A549 (cell line): ENCODE measurements at places on chromosomes 6 and 20.

DNA sequence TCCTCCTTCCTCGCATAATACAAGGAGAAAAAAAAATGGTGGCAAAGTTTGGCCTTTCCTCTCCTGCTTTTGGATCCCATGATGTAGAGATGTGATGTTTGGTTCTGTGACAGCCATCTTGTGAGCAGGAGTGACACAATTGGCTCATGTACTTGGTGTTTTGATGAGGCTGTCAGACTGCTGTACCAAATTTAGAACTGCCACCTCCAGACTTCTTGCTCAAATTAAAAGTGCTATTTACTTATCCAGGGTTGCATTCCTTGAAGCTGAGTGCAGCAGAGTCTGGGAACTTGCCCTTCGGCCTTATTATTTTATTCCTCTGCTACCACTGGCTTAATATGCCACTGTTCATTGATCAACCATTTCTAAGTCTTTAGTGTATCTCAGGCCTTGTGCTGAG is 21.9 kb downstream of the BCAS1 start:
- no peak for DNase-seq

GRCh38 chr6:7691675-7692452 is 34.0 kb upstream of the BMP6 start:
- peak; percentile 90 for DNase-seq

DNA sequence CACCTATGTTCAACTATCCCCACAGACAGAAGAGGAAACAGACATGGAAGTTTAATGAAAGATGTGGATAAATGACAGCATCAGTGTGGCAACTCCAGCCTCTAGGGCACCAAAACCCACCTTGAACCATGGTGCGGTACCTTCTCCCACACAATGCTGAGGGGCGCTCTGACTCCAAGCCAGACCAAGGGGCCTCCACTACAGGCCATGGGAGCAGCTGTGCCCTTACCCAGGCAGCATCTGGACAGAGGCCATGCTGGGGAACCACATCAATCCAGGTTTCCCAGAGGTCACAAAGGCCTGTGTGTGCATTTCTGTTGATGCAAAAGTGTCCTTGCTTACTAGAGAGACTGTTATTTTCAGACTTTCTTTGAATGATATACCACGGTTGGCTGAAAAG is 4.1 kb downstream of the PRR18 start:
- DNase-seq = no peak

- no peak for DNase-seq
Observed at GRCh38 chr20:58649288-58650180, 1.5 kb upstream of the STX16 start.

DNA sequence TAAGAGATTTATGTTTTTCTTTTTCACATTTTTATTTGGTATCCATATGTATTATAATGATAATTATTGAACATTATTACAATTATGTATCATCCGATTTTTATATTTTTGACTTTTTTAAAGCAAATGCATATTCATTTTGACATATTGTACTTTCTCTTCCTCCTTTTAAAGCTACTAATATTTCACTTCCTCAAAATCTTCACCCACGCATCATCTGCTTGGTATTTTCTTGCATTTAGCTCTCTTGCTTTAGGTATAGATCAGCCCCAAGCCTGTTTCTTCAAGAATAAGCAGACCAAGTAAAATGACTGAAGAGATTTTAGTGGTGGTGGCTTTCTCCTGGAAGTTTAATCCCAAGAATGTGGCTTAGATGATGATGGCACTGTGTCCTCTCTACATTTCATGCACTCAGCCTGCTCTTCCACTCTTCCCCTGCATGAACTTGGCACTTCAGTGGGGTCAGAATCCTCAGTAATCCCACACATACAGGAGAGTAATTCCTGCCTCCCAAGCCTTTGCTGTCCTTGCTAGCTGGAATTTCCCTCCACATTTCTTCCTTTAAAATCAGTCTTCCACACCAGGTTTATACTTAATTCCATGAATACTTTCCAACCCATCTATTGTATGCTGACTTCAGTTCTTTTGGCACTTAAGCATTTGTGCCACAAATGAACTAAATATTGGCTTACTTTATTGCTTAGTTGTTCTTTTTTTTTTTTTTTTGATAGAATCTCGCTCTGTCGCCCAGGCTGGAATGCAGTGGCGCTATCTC is 8.2 kb downstream of the NCOA7 start:
- DNase-seq = no peak

DNA sequence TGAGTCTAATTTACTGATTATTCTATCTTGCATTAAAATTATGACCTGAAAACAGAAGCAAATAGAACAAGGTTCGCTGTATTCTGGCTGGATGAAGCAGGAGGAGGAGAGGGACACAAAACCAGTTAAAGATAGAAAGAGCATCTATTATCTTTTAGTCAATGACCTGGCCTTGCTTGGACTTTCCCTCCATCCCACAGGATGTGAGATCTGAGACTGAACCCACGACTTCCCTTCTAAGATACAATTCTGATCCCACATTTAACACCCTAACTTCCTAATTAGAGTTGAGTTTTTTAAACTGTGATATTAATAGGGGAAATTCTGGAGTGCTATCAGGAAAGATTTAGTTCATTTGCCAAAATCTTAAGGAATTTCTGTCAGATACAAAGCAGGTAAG is 3.1 kb upstream of the HLA-DQA2 start:
- no peak for DNase-seq
